ENCODE measurements at places on chromosomes 1 and 21.

DNA sequence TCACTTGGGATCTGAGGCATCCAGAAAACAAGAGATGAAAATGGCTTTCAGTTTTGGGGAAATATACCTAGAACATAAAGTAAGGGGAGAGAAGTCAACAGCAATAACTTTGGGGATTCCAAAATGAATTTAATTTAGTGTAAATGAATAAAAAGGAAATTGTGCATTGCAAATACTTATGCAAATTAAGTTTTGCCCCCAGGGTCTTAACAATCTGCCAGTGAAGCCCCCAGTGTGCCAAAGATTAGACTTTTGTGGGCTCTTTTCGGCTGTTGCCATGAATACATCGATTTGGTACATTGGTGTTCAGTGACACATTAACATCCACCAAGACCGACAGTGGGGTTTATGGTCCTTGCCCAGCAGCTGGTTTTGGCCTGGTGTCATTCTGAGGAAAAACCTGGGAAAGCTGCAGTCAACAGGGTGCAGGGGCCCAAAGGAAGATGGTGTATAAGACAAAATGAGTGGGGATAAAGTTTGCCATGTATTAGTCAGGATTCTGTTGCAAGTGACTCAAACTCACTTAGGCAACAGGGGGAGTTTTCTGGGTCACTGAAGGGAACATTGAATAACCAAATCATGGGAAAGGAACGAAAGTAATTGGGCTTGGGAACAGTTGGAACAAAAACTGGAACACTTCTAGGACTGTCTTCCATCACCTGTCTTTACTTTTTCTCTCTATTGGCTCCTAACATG, 30.2 kb upstream of the IGSF3 start:
- DNase-seq = no peak

DNA sequence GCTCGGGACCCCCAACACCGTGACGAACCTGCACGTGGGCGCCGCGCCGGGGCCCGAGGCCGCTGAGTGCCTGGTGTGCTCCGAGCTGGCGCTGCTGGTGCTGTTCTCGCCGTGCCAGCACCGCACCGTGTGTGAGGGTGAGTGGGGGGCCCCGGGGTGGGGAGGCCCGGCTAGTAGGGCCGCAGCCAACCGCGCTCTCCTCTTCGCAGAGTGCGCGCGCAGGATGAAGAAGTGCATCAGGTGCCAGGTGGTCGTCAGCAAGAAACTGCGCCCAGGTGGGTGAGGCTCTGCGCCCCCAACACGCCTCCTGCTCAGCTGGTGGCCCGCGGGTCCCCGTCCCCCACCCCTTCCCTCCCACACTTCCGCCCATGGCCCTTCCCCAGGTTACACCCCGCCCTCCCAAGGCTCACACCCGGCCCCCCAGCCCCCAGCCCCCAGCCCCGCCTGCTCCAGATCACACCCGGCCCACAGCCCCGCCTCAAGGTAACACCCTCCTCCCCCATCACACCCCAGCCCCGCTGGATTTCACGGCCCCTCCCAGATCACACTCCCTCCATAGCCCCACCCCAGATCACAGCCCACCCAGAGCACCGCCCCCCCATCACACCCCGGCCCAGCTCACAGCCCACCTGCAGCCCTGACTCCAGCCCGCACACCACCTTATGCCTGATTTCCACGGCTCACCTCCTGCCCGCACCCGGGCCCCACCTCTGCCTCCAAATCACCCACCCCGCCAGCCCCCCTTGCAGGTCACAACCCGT, 2.4 kb upstream of the MMP23B start:
- peak; percentile 80 for DNase-seq

GRCh38 chr21:36549470-36549869, 69.5 kb upstream of the CLDN14 start:
- no peak for DNase-seq

DNA sequence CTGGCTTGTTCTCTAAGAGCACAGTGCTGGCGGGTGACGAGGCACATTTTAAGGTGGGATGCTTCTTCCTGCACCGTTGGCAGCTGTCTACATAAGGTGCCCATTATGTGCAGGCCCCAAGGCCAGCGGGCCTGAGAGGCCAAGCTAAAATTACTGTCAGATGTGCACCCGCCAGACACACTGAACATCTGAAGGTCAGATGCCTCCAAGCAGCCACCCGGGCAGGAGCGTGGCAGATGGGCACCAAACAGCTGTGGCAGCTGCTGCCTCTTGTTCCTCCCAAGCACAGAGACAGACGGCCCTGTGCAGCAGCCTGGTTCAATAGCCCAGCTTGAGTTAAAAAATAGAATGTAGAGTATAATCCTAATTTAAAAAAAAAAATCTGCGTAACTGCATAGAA, 211.9 kb upstream of the EDN2 start:
- DNase-seq = no peak

- DNase-seq = no peak
Observed at GRCh38 chr1:69671363-69672010, 103.8 kb downstream of the LRRC7 start.

DNA sequence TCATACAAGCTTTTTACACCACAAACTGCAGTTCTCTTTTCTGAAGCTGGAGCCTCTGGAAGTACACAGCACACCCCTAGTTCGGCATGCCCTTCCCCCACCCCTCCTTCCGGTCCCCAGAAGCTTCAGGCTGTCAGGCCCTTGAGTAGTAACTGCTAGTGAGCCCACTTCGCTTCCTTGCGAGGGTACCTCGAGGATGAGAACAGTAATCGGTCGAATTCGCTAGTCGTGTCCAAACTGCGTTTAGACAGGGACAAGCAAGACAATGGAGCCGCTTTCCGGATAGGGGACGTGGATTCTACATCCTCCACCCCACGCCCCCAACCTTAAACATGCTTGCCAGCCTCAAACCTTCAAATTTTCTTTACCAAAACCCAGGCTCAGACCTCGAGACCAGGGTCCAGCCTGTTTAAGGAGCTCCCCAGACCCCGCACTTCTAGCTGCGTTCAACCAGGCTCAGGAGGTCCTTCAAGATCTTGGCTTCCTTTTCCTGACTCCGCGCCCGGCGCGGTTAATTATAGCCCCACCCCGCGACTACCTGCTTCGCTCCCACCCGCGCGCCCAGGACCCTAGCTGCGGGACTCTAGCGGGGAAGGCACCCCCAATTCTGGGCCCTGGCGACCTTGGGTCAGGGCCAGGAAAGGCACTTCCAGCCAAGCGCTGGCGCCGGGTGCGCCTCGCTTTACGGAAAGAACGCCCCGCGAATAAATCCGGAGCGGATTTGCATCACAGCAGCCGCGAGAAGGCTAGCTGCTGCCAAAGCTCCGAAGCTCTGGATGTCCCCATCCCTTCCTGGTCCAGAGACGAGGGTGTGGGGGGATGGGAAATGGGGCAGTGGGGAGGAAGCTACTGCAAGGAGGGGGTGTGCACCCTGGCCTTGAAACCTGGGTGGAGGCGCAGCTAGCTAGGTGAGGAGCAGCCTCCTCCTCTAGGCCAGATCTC, 8.1 kb upstream of the TSPAN1 start:
- DNase-seq = peak; percentile 40

GRCh38 chr1:14811573-14811972, 213.1 kb downstream of the KAZN start:
- DNase-seq = no peak

DNA sequence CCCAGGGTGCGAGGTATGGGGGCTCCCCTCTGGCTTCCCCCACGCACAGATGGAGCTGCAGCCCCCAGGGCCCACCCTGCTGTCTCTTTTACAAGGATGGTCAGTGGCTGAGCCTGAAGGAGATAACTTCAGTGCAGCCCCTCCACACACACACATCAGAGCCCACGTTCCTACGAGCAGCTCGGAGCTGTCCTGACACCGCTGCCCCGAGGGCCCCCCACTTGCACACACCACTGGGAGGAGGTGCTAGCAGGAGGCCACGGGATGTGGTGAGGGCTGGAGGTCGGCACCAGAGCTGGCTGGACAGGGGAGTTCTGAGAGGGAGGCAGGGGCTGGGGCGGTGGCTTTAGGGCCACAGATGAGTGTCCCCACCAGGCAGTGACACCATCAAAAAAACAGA, 53.9 kb downstream of the MORN1 start:
- no peak for DNase-seq

- DNase-seq = no peak
Observed at GRCh38 chr1:38962113-38962512, 20.5 kb upstream of the RHBDL2 start.

GRCh38 chr1:203217139-203217655, 12.3 kb downstream of the CHIT1 start:
- DNase-seq = no peak

DNA sequence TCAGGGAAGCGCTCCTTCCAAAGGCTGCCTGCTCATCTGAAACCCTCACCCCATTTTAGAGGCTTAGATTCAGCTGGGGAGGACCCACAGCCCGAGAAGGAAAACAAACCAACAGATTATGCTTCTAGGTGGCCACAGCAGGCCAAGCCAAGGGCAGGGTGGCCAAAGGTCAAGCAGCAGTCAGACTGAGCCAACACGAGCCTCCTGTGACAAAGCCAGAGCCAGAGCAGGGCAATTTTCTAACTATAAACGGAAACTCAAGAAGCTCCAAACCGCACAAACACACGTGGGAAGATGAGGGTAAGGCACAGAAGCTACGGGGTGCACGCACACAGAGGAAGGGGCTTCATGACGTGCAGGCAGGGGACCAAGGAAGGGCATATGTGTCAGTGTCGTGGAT, 64.1 kb downstream of the PLEKHA6 start:
- no peak for DNase-seq

- DNase-seq = no peak
Observed at GRCh38 chr1:8370046-8370881, 52.4 kb downstream of the SLC45A1 start.

DNA sequence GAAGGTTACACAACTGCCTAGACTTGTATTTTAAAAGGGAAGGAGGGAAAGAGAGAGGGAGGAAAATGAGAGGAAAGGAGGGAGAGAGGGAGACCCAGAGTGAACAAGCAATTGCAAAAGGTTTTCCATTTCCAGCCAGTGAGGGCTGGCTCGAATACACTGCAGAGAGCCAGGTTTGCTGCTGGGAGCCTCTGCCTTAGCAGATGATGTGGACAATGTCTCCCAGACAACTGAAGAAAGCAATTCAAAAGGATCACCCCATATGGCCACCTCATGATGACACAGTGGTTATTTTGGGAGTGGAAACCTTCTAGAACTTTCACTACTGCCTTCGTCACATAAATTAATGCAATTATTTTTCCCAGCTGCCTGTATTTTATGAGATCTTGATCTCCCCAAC, 86.4 kb downstream of the BCAR3 start:
- no peak for DNase-seq

DNA sequence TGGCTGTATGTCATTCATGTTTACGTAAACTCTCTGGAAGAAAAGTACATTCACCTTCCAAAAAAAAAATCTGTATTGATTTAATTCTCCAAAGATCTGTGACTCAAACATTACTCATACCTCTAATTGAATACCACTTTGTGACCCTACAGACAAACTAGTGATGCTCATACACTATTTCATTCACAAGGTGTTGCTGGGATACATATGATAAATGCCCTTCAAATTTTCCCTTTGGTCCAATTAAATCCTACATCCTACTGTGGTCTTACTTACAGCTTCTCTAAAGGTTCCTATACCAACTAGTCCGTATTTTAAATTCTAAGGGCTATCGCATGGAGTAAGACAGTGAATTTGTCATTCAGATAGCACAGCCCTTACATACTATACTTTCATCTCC, 26.8 kb upstream of the CADM3 start:
- DNase-seq = no peak

GRCh38 chr1:119771770-119772169, 3.1 kb upstream of the HMGCS2 start:
- no peak for DNase-seq

DNA sequence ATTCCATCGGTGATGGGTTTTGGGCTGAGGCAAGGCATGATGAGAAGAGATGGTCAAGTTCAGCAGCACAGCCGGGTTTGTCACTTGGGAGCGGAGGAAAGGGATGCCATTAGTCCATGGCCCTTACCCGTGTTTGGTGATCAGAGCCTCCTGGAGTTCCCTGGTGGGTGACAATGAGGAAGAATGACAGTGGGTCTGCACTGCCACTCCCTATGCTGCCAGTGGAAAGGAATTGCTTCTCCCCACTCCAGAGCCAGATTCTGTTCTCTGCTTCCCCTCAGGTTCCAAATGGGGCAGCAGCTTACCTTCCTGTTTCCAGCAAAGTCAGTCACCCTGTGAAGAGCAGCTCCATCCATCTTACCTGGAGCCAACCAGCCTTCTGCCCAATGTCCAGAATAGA, 393.1 kb downstream of the PTPRU start:
- DNase-seq = no peak

DNA sequence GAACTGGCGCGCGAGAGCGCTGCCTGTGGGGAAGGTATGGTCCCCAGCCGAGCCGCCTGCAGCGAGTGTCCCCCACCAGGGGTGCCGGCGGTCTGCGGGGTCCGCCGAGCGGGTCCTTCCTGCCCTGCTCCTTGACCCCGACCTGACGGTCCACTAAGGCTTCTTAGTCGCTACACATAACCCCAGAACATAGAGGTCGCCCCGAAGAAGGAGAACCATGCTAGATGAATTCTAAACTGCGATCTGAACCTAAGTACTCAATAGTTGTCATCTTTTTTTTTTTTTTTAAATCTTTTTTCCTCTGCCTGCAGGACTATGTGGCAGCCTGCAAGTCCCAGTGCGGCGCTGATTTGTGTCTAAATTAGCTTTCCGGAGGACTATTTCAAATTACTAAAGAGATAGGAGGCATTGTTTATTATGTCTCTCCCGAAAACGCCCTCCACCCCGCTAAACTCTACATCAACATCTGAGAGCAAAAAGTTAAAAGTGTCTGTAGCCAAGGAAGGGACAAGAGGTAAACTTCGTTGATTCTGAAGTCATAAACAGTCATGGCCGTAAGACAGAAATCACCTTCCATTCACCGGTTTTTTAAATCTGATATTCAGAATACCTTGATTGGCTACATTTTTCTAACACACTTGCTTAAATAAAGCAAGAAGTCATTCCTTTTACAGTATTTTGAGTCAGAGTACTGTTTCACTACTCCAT, 476 bp downstream of the AXDND1 start:
- DNase-seq = no peak

DNA sequence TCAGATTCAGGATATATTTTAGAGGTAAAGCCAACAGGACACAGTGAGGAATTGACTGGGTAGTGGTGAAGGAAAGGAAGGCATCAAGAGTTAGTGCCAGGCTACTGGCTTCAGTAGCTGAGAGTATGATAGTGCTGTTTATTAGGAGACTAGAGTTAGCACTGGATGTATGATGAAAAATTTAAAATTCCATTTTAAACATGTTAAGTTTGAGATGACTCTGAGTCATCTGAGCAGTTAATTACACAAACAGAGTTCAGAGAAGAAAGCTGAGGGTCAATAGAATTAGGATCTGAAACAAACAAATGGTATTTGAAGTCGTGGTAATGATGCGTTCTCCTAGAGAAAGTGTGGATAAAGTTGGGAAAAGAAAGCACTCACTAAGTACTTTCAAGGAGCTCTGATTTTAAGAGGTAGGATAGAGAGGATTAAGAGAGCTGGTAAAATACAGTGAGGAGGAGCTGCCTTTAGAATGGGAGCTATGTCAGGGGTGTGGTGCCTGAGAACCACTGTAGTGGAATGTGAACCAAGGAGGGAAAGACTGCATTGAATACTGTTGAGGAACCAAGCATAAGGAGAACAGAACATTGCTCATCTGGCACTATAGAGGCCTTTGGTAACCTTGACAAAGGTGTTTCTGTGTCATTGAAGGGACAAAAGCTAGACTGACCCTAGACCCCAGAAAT, 21.7 kb upstream of the SHCBP1L start:
- no peak for DNase-seq

- no peak for DNase-seq
Observed at GRCh38 chr1:111538343-111539025, 35.1 kb upstream of the ADORA3 start.

GRCh38 chr1:79629414-79629813, 622.9 kb upstream of the ADGRL4 start:
- DNase-seq = no peak

GRCh38 chr1:40438391-40439015, 11.8 kb upstream of the ZFP69B start:
- DNase-seq = peak; percentile 35

- DNase-seq = no peak
Observed at GRCh38 chr1:225442123-225442505, 14.3 kb upstream of the LBR start.

Measured in CD4-positive, alpha-beta memory T cell (primary cell).